ENCODE measurements at places on chromosomes 1 and 21.

GRCh38 chr1:205700865-205701401, 20.6 kb upstream of the SLC45A3 start:
- no peak for DNase-seq

DNA sequence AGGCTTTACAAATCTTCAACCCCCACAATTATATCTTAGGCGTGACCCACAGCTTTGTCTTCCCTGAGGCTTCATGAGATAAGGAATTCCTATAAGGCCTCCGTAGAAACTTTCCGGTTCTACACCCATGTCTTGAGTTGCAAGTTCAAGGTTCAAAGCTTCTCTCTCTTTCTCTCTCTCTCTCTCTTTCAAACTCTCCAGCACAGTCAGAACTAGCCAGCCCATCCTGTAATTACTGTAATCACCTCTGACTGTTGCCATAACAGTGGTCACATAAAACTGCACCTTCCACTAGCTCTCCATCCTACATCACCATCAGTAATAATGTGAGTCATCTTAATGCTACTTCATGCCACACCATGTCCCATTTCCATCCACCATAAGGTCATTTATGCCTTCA, 90.0 kb upstream of the NFASC start:
- DNase-seq = no peak

DNA sequence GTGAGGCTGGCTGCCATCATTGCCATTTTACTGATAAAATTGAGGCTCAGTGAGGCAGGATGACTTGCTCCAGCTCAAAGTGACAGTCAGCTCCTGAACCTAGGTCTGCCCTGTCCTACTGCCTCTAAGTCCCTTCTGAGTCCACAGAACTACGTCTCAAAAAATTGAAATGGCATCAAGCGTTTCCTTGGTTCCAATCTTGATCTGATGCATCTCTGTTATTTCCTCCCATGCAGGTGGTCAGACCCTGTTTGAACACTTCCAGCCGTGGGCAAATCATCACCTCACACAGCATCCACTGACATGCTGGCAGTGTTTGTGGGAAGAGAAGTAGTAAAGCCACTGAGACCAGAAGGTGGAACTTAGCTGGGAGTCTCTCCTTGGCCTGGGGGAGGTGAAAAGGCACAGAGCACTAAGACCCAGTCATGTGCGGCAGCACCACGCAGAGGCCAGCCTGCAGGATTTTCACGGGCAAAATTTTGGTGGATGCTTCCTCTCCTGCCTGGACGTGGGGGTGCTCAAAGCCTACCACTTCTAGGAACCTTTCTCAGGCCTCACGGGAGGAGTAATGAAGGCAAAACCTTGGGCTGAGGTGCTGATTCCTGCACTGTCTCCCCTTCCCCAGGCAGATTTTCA, 7.8 kb upstream of the CPLANE2 start:
- no peak for DNase-seq

GRCh38 chr1:47549532-47549931, 111.7 kb downstream of the FOXD2 start:
- DNase-seq = no peak

GRCh38 chr1:35565742-35566133, 7.4 kb upstream of the TFAP2E start:
- DNase-seq = no peak

- DNase-seq = no peak
These were observed 56.8 kb upstream of the SLC30A10 start for GRCh38 chr1:219985169-219985568.

- DNase-seq = no peak
These were observed 19.2 kb upstream of the DEPDC1 start for GRCh38 chr1:68516066-68516465.

DNA sequence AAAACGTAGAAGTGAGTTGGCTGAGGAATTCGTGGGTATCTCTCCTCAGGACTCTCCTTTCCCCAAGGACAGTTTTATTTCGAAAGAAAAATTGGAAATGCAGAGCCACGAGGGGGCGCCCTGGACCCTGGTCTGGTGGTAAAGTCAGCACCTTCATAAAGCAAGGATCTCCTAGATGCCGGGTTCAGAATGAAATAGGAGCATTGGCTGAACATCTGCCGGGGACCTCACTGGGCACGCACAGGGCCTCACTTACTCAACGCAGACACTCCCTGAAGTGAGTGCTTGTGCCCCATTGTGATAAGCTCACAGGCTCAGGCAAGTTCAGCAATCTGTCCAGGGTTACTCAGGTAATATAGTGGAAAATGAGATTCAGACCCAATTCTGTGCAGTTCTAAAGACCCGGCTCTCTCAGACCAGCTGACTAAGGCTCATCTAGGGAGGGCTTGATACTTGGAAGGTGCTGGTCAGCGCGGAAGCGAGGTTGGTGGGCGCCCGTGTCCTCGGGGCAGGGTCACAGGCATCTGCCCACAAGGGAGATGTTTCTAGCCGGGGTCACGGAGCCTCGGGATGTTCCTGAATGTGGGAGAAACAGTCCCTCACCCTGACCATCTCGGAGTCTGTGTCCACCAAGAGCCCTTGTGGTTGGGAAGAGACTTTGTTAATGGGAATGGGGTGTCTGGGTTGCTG, 55.7 kb upstream of the ETV3 start:
- peak; percentile 11 for DNase-seq

DNA sequence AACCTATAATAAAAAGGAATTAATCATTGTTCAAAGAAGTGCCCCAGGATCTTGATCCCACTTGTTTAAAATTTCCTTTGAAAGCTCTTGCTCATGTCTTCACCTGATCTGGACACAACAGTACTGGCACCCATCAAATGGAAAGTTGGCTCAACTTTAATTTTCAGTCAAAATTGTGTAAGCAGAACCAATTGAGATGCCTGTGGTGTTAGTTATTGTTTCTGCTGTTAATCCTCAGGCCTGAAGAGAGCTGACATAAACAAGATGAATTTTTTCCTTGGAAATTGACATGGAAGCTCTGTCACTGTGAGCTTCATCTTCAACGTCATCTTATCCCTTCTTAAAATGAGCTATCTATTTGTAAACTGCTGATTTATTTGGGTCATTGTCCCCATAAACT, 88.3 kb upstream of the TNFSF4 start:
- DNase-seq = no peak

- no peak for DNase-seq
These were observed 106.7 kb upstream of the ADAR start for GRCh38 chr1:154714638-154715037.

GRCh38 chr1:6460301-6461050, 5.5 kb downstream of the TNFRSF25 start:
- no peak for DNase-seq

DNA sequence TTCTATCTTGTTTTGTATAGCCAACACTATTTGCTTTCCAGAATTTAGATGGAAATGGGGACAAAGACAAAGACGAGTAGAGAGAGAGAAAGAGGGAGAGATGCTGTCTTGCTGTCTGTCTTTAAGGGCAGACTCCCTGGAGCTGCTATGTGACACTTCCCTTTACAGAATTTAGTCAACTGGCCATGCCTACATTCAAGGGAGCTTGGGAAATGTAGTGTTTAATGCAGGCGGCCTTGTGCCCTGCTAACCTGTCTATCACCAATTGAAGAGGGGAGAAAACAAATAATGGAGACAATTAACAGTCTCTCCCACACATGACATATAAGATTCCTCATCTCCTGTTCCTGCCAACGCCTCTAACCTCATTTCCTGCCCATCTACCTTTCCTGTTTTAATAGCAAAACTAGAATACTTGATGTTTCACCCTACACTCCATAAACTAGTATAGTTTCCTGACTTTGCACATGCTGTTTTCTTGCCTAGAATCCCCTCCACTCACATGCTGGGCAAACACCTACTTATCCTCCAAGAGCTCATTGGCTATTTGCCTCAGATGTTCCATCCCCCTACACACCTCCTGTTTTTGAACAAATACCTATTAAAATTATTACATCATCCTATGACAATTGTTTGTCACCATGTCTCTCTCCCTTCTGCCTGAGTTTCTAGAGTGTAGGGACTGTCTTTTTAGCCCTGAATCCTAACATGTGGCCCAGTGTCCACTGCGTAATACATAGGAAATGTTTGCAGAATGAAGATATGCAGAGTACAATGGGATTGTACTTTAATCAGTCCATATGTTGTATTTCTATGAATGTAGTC, 117.2 kb downstream of the SLC25A24 start:
- no peak for DNase-seq

- no peak for DNase-seq
These were observed 19.4 kb downstream of the VPS13D start for GRCh38 chr1:12249181-12249580.

GRCh38 chr1:205547936-205548827, 43.7 kb downstream of the CDK18 start:
- no peak for DNase-seq

GRCh38 chr1:36400825-36401601, 3.3 kb upstream of the LSM10 start:
- no peak for DNase-seq

- no peak for DNase-seq
These were observed 247.1 kb downstream of the CHRM3 start for GRCh38 chr1:239633432-239633831.

DNA sequence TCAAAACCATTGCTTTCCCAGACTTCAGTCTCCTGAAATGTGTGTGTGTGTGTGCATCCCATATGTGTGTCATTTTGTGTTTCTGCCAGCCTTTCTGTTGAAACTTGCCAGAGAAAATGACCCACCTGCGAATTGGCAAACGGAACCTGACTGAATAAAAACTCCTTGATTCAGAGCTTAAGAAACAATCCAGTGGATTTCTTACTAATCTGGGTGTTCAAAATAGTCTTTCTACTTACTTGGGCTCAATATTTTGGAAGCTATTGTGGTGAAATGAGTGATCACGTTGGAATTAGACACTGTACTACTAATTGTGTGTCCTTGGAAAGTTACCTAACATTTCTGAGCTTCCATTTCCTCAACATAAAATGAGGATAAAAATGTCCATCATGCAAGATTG, 138.9 kb upstream of the ERG start:
- no peak for DNase-seq

- no peak for DNase-seq
These were observed at the start of gene PLD5 for GRCh38 chr1:242524571-242525359. Gene PLD5 (minus strand): TSS chr1:242524697.

GRCh38 chr1:224435999-224436398, 1.4 kb upstream of the WDR26 start:
- DNase-seq = no peak

GRCh38 chr1:28840928-28841544, 29.1 kb downstream of the OPRD1 start:
- no peak for DNase-seq

- DNase-seq = no peak
These were observed 24.1 kb upstream of the THRAP3 start for GRCh38 chr1:36199934-36200741.

DNA sequence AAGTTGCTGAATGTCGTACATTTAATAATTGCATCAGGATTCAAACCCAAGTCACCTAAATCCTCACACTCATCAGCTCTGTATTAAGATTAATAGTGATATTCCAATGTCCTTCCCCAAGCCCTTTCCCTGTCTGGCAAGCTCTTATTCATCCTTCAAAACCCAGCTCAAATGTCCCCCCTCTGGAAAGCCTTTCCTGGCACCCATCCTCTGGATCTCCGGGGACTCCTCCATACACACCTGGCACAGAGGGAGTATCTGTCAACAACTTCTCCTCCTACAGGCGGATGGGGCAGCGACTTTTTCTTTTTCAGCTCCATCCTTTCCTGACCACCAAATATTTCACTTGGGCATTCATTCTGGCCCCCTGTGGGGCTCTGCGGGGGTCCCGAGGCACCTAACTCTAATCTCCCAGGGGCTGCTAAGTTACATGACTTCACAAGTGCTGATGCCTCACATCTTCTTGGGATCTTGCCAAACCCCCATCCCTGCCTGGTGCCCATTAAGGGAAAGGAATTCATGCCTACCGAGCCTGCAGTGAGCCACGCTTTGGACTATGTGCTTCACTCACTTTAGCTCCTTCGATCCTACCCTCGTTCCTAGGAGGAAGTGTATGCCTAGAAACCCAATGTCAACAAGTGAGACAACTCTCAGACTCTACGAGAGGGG, 15.2 kb downstream of the TINAGL1 start:
- DNase-seq = no peak

DNA sequence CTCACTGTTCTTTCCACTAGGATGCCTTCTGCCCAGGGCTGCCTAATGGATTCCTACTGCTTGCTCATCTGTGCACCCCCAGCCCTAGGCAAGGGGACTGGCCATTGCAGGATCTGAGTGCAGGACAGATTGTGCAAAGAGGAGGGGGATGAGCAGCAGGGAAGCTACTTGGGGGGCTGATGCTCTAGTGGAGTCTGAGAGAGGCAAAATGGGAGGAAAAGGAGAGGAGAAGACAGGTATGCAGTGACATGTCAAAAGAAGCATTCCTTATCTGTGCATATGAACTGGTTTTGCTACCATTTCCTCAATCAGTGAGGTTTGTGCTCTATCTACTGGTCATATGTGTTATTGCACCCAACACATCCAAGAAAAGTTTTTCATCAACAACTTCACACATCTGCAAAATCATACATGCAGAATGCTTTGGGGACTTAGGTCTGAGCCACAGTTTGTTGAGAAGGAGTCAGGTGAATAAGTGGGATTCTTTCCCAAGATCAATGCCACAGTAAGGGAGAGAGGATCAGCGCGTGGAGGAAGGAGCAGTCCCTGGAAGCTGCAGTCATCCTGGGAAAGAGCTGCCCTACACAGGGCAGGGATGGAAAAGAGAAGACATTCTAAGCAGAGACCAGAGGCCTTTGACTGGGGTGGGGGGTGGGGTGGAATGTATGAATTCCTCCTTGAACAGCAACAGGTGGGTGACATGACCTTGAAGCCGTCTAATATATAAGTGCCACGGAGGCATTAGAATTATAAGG, 14.4 kb downstream of the SLC5A9 start:
- DNase-seq = peak; percentile 33

- DNase-seq = no peak
These were observed 24.2 kb downstream of the UBASH3A start for GRCh38 chr21:42427809-42428419.

GRCh38 chr1:229554886-229555621, 3.5 kb downstream of the ABCB10 start:
- DNase-seq = no peak

DNA sequence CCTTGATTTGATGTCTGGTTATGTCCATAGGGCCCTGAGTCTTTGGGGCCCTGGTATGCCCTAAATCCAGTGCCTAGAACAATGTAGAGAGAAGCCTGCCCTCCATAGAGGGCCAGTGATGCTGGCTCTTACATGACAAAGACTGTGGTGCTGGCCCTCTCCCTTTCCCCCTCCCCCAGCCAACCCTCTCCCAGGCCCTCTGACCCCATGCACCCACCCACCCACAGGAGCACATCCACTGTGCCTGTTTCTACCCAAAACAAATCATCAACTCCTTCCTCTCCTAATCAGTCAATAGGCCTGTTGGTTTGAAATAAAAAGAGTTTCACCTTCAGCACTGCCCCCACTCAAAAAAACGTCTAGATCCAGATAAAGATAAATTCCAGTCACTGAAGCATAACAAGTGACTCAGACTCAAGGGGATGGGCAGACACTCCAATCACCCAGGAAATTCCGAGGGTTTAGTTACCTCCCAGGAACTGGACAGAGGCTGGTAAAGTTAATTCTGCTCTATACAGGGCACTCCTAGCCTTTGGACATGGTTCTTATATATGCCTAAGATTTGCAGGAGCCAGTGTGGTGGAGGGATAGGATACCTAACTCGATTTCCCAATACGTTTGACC, 144.8 kb upstream of the VANGL1 start:
- no peak for DNase-seq

GRCh38 chr1:70836456-70836855, 211.2 kb downstream of the PTGER3 start:
- no peak for DNase-seq

- no peak for DNase-seq
These were observed 246.1 kb downstream of the SLC45A1 start for GRCh38 chr1:8563944-8564537.

- no peak for DNase-seq
These were observed at the start of gene FAAH for GRCh38 chr1:46394108-46394871. Gene FAAH (plus strand): TSS chr1:46394317. CDS start chr1:46394349, 32 bp downstream.

Measured in NCI-H748 treated with DMSO at 0.1 percent for 48 hours (cell line).